ENCODE measurements at places on chromosomes 2 and 18. TPM values are rescaled to one million over a fixed set of nuclear protein-coding genes. Genes with fewer than 3 reads are reported as not detected.

GRCh38 chr2:232523682-232524597 is 2.0 kb upstream of the CHRND start:
- DNase-seq: no peak

DNA sequence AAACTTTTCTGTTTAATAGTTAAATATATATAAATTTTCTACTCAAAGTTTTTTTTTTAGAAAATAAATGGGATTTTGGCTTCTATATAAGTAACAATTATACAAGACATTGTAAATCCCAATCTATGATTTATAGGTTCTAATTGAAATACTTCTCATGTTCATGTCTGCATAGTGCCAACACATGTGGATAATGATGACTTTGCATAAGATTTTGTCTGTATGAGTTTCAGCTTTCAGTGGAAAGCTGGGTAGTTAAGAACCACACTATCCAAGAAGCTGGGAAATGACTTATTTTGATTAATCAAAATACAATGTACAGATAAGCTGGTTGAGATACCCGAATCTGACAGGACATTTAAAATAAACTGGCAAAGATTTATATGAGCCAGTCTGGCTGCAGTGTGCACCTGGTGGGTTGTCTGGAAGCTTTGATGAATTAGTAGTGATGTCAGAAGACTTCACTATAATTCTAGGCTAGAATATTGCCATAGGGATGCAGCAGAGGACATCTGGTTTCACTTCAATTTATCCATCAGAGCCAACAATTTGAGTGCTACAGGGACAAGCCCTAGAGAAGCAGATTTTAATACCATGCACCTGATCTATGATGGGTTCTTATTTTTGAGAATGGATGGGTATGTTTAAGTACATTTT is 45.4 kb downstream of the EML6 start:
- DNase-seq: peak; percentile 44

DNA sequence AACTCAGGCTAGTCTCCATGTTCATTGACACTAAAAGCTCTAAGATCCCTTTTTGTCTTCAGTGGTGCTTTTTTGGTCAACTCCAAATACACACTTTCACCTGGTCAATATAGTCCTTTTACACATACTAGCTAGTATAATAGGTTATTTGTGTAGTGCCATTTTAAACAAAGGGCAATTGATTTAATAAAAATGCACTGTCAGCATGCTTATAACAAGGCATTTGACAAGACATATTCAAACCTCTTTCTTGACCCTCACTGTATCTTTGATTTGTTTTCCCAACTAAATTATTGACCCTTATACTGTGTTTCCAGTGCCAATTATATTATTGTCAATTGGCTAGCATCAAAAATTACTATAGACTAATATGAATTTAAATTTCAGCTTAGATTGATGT is 1117.6 kb upstream of the DDX18 start:
- no peak for DNase-seq

CDK15 gene
- total RNA-seq: 0.19 TPM

DNA sequence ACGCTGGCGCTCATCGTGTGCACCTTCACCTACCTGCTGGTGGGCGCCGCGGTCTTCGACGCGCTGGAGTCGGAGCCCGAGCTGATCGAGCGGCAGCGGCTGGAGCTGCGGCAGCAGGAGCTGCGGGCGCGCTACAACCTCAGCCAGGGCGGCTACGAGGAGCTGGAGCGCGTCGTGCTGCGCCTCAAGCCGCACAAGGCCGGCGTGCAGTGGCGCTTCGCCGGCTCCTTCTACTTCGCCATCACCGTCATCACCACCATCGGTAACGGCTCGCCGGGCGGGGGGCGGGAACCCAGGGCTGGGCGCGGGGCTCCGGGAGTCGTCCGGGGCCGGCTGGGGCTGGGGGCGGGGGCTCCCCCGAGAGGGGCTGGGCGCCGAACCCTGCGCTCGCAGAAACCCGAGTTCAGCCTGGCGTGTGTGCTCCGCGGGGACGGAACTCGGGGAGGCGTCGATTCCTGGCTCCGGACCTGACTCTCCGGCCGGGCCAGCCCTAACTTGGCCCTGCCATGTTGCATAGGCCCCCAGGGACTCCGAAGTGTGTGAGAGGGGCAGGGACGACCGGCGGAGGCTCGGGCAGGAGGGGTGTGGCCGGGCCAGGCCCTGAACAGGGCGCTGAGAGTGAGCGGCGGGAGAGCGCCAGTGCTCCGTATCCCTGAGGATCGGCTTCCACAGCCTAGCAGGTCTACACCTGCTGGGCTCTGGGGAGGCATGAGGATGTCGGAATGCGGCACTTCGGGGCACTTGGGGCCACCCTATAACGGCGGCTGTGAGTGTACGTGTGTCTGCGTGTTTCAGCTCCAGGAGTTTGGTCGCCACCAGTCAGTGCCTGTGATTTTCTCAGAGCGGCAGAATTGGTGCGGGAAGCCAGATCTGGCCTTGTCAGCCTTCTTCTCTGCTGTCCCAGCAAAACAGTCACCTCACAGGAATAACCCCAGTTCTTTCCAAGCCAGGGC is 651 bp downstream of the KCNK3 start:
- no peak for DNase-seq

All from A172 (cell line).